Pericardium fibroblast (primary cell): ENCODE measurements at places on chromosomes 13 and 19. TPM values are rescaled to one million over a fixed set of nuclear protein-coding genes. Genes with fewer than 3 reads are reported as not detected.

Gene SHISA2
- total RNA-seq, result 1.1 and 2.0 TPM in 2 replicates

Gene HNRNPA1L2
- total RNA-seq, result 1.1 and 2.4 TPM in 2 replicates

Gene GNA15
- total RNA-seq, result not detected in 2 replicates

Gene RASGRP4
- 0.12 TPM in 1 of 2 replicates, not detected in the other for total RNA-seq

Gene CAMSAP3
- total RNA-seq, result not detected in 2 replicates

Gene CGB1
- total RNA-seq, result not detected in 2 replicates

Gene KLK7
- not detected in 2 replicates for total RNA-seq

Gene RBM26
- total RNA-seq, result 15.5 and 16.7 TPM in 2 replicates

Gene EID2B
- 1.0 and 2.2 TPM in 2 replicates for total RNA-seq

Gene SIRT2
- total RNA-seq, result 78.3 and 82.9 TPM in 2 replicates

Gene ELAVL3
- total RNA-seq, result not detected in 2 replicates

Gene ZNF470
- 2.1 and 3.4 TPM in 2 replicates for total RNA-seq

Gene ZNF135
- 3.3 and 3.4 TPM in 2 replicates for total RNA-seq

Gene MYO1F
- total RNA-seq, result 0.51 and 0.70 TPM in 2 replicates
